ENCODE measurements at places on chromosomes 3 and 15.

GRCh38 chr3:29143151-29143550, 137.7 kb upstream of the RBMS3 start:
- no peak for DNase-seq

- no peak for DNase-seq
These were observed 36.9 kb upstream of the KPNA4 start for GRCh38 chr3:160602259-160602658.

DNA sequence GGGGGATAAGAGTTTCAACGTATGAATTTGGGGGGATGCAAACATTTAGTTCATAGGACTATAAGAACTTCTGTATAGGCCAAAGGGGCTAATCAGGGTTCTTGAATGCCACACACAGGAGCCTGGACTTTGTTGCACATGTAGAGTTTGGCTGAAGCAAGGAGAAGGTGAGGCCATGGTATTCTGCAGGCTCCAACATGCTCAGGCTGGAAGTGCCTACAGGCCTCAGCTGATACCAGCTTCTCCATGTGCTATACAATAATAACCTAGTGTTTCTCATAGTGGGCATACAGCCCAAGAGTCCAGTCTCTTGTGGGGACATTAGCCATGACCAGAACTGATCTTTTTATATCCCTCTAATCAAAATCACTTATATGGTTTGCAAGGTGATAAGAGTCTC, 399.7 kb upstream of the MCTP2 start:
- no peak for DNase-seq

DNA sequence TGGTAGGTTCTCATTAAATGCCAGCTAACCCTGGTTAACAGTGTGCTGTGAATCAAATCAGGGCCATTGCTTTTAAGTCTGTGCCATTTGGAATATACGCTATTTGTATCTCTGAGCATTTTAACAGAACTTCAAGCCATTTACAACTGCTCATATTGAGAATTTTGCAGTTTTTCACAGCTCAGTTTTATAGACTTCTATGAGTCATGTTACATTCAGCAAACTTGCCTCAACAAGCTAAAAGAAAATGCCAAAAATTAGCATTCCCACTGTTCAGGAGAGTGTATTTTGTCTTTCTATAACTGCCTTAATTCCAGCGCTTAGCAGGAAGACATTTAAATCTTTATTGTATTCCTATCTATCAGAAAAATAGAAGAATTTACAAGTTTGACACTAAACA, 196.4 kb downstream of the GBE1 start:
- no peak for DNase-seq

- no peak for DNase-seq
These were observed 48.1 kb upstream of the FLNB start for GRCh38 chr3:57960174-57960505.

DNA sequence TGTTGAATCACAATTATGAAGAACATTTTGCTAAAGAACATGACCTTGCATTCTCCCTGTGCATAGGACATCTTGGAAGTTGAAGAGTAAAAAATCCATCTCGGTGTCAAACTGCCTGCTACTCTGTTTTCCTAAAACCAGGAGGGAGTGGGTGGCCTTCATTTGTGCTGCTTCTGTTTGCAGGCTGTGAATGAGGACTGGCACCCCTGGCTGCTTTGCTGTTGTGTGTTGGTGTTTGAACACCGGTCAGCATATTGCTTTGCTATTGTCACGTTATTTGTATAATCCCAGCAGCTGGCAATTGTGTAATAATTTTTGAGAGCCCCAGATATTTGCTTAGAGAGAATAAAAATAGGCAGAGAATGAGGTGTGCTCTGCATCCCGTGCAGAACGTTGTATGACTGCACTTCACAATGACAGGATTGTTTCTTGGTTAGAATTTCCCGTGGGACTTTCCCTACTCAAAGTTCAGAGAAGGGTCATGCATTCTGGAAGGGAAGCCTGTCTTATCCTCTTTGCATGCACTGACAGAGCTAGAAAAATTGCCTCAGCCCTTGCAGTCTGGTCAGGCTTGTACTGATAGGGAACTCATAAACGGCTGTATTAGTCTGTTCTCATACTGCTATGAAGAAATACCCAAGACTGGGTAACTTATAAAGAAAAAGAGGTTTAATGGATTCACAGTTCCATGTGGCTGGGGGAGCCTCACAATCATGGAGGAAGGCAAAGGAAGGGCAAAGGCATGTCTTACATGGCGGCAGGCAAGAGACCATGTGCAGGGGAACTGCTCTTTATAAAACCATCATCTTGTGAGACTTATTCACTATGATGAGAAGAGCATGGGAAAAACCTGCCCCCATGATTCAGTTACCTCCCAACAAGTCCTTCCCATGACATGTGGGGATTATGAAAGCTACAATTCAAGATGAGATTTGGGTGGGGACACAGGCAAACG, 16.3 kb downstream of the SV2B start:
- no peak for DNase-seq

GRCh38 chr15:34217587-34218225, 7.1 kb upstream of the EMC4 start:
- DNase-seq: no peak

DNA sequence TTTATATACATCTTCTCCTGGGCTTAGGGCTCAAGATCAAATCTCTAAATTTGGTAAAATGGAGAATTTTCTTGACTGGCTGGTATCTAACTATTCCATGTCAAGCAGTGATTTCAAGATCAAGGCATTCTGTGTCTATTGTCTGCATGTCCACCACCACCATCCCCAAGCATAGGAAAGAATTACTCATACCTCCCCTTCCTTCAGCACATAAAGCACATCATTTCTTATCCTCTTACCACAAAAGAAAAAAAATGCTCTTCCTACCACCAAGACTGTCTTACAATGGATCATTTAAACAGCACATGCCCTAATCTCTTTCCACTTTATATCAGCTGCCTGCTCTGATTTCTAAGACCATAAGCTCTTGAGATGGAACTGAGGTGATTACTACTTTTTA, 470.5 kb upstream of the THBS1 start:
- DNase-seq: no peak

DNA sequence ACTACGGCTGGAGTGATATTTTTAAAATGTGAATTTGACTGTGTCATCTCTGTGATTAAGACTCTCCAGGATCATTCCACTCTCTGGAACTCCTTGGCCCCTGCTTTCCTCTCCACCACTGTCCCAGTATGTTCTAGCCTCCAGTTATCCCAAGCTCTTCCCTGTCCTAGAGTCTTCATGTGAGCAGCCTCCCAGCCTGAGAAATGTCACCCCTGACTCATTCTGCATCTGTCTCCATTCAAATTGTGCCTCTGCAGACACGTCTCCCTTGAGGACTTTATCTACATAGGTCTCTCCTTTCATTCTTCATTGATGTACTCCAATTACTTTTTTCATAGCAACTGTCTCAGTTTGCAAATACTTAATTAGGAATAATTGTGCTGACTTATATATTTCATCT, 317.7 kb upstream of the ADAMTS9 start:
- no peak for DNase-seq

DNA sequence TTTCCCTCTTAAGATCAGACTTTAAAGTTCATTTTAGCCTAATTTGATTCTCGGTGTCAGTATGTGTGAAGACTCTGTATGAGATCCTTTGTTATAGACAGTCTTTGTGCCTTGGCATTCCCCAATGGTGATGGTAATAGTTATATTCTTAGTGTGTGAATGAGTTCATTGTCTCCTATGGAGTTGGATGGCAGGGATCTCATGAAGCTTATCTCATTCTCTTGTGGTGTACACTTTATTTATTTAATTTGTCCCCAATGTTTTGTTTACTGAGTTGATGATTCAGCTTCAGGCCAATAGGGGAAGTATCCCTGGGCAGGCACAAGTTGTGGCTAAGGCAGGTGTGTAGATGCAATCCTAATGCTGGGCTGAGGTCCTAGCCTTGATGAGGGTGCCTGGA, 222.0 kb upstream of the DPPA4 start:
- DNase-seq: no peak

GRCh38 chr3:177836671-177837070, 639.4 kb upstream of the TBL1XR1 start:
- no peak for DNase-seq

DNA sequence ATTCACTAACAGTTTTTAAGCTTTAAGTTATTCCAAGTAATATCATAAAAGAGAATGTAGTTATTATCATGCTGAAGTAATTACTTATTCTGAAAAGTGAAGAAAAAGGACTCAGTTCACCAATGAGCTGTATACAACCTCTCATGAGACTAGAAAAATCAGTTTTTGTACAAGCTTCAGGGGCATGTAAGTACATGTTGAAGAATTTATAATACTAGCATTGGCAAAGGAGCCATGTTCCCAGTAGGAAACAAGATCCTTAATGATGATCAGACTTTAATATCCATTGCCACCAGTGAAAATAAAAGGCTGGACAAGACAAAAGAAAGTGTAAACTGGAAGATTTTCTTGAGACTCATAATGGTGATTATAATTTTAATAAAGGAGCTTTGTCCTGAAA, 532.8 kb downstream of the PLOD2 start:
- no peak for DNase-seq

GRCh38 chr15:75309711-75310110, 26.2 kb upstream of the COMMD4 start:
- DNase-seq: no peak

GRCh38 chr15:25761971-25762662, 101.0 kb downstream of the ATP10A start:
- DNase-seq: no peak

DNA sequence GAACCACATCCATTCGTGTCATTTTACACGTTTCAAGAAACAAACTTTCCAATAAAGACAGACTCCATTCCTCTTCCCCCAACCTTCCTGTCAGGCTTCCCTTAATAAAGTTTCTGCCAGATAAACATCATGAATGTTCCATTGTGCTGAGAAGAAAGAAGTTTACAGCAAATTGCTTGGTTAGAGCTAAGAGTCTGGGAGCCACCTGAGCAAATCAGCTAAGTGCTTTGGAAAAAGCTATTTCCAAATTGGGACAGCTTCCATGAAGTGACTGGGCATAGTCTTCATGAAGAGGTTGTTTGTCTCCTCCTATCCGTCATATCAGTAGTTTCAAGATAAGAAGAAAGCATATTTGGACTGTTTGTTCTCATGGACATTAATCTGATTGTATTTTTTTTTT, 77.0 kb downstream of the MAGI1 start:
- DNase-seq: no peak

DNA sequence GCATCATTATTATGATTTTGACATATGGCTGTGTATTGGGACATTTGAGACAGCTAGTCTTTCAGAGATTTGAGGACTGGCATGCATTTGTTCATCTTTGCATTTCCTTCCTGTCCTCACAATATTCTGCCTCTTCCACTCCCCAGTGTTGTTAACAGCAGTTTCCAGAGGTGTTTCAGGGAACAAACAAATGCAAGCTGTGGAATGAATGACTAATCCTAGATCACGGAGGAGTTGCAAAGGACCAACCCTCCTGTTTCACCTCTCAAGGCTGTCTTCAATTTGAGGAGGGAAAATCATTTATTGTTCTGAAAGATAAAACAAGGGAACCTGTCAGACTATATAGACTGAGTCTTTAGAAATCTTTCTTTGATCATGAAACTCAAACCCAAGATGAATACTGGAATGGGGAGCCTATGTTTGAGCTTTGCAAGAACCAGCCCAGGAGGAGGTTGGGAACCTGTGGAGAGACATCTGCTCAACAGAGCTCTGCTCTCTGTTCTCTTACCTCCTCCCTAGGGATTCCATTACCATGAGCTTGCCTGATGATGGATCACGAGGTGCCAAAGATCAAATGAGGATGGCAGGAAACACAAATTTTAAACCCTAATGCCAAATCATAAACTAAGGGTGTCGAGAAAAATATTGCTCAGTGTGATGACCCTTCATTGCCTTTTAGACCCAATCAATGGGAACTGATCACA, 68.5 kb downstream of the SLC7A14 start:
- no peak for DNase-seq

GRCh38 chr3:72995337-72995736, 1.3 kb upstream of the PPP4R2 start:
- no peak for DNase-seq

- no peak for DNase-seq
These were observed 283.8 kb upstream of the NR2F2 start for GRCh38 chr15:96046620-96047240.

- no peak for DNase-seq
These were observed 85.2 kb downstream of the FILIP1L start for GRCh38 chr3:100029052-100029451.

DNA sequence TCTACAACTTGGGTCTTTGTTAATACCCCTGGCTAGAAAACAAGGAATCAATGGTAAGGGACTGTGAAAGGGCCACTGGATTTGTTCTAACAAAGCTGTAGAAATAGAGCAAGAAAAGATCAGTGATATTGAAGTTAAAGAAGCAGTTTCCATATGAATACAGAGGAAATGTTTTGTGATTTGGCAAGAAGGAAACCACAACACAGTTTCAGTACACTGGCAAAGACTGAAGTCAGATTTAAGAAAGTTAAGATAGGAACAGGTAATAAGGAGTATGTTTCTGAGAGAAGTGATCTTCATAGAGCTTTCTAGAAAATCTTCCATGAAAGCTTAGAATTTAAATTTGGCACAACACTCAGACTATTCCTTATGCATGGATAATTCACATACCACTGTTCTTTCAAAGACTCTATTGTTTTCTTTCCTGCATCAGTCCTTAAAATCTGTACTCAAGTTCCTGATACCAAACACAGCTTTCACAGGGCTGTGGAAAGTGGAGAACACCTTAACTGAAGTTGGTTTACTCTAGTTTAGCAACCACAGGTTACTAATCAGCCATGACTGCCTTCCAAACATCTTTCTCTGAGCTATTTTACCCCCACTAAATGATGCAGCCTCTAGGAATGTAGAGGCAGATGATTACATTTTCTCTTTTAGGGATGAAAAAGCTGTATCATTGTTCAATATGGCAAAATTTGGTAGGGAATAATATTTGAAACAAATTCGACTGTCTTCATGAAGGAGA, 32.4 kb upstream of the ALCAM start:
- no peak for DNase-seq

All from activated CD4-positive, alpha-beta T cell treated with anti-CD3 and anti-CD28 coated beads for 4 hours (primary cell).